ENCODE measurements at places on chromosomes 4 and X.
A peak's percentile ranks its signal among the peaks of the same experiment; 100 is the strongest.

DNA sequence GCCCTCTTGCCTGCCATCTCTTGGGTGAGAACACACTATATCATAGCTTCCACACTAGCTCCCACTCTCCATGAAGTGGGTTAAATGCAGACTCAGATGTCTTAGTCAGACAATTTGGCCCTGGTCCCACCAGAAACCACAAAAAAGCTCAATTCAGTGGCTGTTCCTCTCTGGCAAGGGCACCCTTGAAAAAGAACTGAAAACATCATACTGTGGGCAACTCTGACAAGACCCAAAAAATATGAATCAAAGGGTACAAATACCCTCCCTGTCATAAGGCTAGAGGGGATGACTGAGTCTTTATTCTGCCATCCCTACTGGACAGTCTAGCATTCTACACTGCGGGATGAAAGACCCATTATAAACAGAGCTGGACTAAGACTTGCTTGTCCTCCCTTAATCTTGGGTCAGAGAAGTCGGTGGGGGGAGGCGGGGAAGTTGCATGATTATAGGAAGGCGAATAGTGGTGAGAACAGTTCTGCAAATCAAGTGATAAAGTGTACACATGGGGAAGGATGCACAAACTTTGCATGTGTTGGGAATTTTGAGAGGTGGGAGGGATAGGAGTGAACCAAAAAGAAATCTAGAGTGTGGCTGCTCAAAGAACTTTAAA is 172.1 kb downstream of the OPHN1 start:
- no peak for DNase-seq

DNA sequence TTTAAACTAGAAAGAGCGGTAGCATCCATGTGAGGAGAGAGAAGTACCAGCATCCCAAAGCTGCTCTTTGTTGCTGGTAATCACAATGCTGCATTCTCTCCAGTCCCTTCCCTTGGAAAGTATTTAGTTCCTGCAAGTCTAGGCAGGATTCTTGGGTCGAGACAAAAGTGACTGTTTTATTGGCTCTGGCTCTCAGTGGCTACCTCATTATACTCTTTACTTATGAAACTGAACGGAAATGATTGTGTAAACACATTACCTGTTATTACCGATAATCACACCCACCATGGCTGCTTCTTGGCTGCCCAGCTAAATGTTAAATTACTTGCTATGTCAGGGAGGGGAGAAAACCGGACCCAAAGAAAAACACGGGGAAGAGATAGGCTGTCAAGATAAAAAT is 26.2 kb downstream of the ATXN3L start:
- DNase-seq, result no peak

- DNase-seq, result no peak
Measured at GRCh38 chrX:9927698-9928482, 39.3 kb upstream of the CLDN34 start.

DNA sequence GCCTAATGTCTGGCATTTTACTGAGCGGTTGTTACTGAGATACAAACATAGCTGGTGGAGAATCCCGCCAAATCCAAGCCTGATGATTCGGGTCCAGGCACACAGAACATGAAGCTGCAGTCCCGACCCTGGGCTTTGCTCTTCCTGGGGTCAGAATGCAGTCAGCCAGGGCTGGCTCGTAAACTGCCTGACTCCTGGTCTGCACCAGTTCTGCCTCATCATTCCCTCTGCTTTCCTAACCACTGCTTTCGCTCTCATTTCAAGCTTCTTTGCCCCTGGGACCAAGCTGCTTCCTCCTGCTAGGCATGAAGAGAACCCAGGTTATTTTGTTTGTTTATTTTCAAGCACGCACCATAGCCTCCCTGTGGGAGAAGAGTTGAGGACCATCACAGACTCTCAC is 39.3 kb downstream of the GATB start:
- no peak for DNase-seq

- DNase-seq, result no peak
Measured at GRCh38 chr4:94571715-94572114, 120.0 kb downstream of the PDLIM5 start.

DNA sequence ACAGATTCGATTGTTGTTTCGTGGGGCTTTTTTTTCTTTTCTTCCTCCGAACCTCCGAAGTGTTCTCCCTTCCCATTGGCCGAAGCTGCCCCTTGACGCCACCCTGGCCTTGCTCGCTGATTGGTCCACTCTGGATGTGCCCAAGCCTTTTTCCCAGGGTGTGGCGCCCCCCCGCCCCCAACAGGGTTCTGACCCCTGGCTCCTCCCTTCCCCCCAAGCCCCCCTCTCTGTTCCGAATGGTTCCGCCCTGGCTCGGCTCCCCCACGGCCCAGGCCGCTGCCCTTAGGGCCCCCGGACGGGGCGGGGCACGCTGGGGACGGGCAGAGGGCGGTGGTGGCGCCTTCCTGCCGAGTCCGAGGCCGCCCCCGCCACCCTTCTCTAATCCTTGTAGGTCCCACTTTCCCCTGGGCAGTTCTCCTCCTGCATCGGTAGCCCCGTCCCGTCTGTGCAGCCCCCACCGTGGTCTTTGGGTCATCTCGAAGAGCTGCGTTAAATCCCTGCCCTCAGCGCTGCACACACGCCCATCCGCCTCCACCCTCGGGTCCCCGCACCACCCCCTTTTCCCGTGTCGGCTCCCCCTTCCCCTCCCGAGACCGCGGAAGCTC is 25.5 kb downstream of the UTP14A start:
- peak; percentile 84 for DNase-seq

DNA sequence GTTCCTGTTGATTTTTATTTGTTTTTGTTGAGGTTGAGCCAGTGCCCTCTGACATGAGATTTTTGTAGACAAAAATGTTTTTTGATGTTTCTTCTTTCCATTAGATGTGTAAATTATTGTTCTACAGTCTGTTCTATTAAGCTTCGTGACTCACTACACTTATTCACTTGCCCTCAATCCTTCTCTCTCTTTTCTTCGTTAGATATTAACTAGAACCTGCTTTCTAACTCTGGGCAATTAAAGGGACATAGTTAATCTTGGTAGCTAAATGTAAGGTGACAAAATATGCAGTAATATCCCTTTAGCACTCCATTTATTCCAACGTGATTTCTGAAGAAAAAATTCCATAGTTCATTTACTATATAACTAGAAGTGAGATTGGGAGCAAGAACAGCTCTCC is 333.9 kb downstream of the PDHA2 start:
- no peak for DNase-seq

GRCh38 chr4:99652596-99653436 is 4.8 kb downstream of the C4orf54 start:
- DNase-seq, result no peak

DNA sequence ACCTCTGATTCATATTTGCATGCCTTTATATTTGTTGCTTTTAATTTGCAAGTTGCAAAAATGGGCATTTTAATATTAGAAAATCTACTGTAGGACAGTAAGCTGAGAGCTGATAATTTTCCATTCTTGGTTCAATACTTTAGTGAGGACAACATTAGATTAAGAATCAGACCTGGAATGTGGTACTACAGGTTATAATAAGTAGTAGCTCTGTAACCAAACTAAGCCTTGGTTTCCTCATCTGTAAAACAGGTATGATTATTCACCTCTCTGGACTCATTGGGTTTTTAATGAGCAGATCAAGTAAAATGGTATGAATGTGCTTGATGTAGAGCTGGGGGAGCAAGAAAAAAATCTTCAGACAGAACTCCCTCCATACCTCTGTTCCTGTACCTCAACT is 31.1 kb downstream of the PRRG1 start:
- DNase-seq, result no peak

- no peak for DNase-seq
Measured at GRCh38 chr4:33467291-33467690, 2747.1 kb downstream of the PCDH7 start.

DNA sequence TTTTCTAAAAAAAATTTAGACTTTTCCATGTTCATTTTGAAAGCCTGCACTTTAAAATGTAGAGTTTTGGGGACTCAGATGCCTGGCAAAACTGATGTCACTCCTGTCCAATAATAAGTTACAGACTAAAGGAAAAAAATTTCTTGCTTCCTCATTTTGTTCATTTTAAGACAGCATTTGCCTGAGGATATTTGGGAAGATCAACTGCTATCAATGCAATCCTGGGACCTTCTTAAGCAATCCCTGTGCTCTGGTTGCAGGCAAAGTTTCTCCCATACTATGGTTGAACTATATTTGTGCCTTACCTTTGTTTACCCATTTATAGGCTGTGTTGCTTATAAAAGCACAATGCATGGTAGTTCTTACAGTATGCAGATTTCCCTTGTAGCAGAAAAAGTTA is 280.4 kb downstream of the CFAP47 start:
- no peak for DNase-seq

GRCh38 chr4:25844961-25845712 is 17.7 kb downstream of the SEL1L3 start:
- DNase-seq, result no peak

- no peak for DNase-seq
Measured at GRCh38 chr4:73741031-73741749, 821 bp downstream of the CXCL8 start.

DNA sequence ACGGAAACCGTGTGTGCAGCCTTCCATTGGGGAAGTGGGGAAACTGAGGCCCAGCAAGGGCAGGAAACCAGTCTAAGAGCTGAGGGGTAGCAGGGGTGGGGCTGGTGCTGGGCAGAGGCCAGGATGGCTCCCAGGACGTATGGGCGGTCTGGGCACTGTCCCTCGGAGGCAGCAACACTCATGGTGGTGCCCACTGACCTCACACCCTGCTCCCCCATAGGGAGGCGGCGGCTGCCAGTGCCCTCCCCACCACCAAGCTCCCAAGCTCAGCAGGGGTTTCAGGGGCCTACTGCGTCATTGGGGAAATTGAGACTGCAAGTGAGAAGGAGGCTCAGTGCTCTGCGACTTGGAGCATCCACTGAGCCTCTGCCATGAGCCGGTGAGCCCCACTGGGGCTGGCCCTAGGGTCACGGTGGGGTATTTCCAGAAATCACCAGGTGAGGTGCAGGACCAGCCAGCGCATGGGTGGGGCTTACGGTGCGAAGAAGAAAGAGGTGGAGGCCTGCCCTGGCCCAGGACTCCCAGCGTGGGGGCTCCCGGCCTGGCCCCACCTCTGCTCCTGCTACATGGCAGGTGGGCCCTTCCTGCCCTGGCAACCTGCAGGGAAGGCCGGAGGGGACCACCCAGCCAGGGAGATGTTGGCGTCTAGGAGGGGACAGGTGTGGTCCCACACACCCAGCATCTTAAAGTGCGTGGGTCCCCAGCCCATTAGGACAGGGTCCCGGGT is 915 bp downstream of the MSANTD1 start:
- DNase-seq, result no peak

DNA sequence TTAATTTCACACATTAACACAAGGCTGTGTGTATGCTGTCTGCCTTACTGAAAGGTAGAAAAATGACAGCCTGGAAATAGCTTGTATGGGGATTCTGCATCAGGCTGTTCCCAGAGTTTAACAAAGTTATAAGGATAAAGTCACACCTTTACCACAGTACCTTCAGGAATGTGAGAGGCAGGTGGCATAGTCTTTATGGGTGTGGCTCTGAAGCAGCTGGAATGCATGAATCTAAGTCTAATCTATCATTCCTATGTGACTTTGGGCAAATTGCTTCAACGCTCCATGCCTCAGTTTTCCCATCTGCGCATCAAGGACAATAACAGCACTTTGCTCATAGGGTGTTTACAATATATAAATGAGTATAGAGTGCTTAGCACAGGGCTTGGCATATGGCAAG is 84.2 kb upstream of the EGFL6 start:
- no peak for DNase-seq

DNA sequence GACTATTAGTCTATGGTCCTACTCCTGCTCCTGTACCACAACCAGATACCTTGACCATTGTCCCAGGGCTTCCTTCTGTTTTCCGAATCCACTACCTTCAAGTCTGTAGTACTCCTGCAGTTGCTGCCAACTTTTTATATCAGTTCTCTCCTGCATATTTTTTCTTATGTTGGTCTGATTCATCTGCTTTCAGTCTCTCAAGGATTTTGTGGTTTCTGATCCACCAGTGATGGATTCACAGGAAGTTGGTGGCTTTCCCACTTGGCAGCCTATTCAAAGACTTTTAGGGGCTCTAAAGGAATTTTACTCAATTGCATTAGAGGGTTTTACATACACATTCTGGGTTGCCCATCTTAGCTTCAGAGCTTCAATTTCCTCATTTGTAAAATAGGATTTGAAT is 23.6 kb downstream of the KIF4A start:
- DNase-seq, result no peak

DNA sequence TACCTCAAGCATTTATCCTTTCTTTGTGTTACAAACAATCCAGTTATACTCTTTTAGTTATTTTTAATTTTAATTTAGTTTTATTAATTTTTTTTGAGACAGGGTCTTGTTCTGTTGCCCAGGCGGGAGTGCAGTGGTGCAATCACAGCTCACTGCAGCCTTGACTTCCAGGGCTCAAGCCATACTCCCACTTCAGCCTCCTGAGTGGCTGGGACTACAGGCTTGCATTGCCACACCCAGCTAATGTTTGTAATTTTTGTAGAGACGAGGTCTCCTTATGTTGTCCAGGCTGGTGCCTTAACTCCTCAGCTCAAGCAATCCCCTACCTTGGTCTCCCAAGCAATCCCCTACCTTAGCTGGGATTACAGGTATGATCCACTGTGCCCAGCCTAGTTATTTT is 45.9 kb downstream of the CDKL5 start:
- DNase-seq, result no peak

DNA sequence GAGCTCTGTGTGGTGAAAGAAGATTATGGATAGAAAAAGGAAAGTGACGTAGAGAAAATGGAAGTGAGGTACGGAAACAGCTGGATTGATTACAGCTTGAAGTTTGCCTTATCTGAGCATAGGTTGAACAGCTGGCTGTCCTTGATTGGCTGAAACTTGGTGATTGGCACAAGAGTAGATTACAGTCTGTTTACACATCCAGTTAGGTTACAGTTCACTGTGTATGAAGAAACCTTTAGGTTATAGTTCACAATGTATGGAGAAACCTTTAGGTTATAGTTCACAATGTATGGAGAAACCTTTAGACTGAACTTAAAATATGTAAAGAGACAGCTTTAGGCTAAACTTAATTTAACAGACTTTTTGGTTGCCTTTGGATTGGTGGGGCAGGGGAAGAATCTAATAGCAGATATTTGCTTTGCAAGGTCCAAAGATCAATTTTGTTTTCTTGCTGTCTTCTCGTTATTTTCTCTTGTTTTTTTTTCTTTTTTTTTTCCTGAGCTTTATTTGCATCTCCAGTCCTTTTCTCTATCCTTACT is 15.6 kb upstream of the ART3 start:
- DNase-seq, result no peak

DNA sequence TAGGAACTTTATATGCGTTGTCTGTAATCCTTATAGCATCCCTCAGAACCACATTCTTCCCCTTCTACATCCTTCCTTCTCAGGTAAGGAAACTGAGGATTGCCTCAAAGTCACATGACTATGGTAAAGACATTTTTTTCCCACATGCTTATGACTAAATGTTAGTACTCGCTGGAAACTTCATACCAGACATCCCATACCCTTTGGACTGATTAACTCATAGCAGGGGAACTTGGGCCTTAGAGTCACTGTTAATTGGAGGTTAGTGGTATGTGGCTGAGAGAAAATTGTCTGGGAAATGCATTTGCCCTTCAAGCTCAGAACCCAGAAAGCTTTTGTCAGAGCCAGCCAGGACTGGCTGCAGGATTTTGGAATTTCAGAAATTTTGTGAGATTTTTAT is 155.0 kb downstream of the RELL1 start:
- DNase-seq, result no peak

- no peak for DNase-seq
Measured at GRCh38 chr4:116397714-116398113, 687.7 kb downstream of the TRAM1L1 start.

- DNase-seq, result no peak
Measured at GRCh38 chr4:182770259-182770995, 146.8 kb downstream of the DCTD start.

Data from activated CD4-positive, alpha-beta memory T cell treated with anti-CD3 and anti-CD28 coated beads, Interleukin-2, amount 10 ng/mL, durations not matched to agents 7 days and 5 days (primary cell).